Esophagus muscularis mucosa (tissue), 4 donors: ENCODE measurements at places on chromosomes 13 and 19. TPM values are rescaled to one million over a fixed set of nuclear protein-coding genes. Genes with fewer than 3 reads are reported as not detected.

- DNase-seq: no peak
Observed at GRCh38 chr19:1401138-1401888, at the start of gene GAMT. Gene GAMT, minus strand, starts transcription at chr19:1401542. Its CDS starts 66 bp downstream, at chr19:1401476.

- DNase-seq: no peak
Observed at GRCh38 chr13:83883061-83883523, 818 bp upstream of the SLITRK1 start.

GRCh38 chr13:102870677-102871415, 25.0 kb downstream of the ERCC5 start:
- DNase-seq: no peak

- no peak for DNase-seq
Observed at GRCh38 chr19:47729799-47730520, 15.4 kb upstream of the NOP53 start.

GRCh38 chr13:35936246-35936978, 194.8 kb downstream of the DCLK1 start:
- no peak for DNase-seq

GRCh38 chr13:94435604-94436226, 43.8 kb downstream of the DCT start:
- DNase-seq: peak; percentile 14

GRCh38 chr19:48915757-48916156, 15.6 kb downstream of the NUCB1 start:
- no peak for DNase-seq

- no peak for DNase-seq
Observed at GRCh38 chr19:36819130-36819630, 19.0 kb downstream of the ZNF790 start.

The MATK gene
- 2.9 TPM for total RNA-seq

The CDC16 gene
- total RNA-seq: 35.6 TPM

The LILRA5 gene
- 1.5 TPM for total RNA-seq

The CEACAM4 gene
- 0.46 TPM for total RNA-seq
